Muscle of leg (tissue), 16 donors: ENCODE measurements at places on chromosomes 6 and 20. TPM values are rescaled to one million over a fixed set of nuclear protein-coding genes. Genes with fewer than 3 reads are reported as not detected.

DNA sequence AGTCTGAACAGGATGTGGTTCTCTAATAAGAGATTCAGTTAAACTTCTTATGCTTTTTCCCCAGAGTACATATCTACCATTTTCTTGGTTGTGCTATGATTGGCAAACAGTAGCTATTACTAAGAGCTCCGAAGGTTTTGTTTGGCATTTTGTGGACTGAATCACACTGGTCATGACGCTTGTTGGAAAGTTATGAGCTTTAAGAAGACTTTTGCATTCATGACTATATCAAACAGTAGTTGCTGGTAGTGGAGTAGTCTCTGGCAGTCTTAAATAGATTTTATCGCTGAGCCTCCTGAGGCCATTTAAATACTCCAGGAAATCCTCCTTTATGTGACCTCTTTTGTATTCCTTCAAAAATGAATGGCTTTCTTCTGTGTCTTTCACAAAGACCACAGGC lies 40.8 kb downstream of the CCDC170 start:
- no peaks in the 10 kb centered on the region for H3K36me3 ChIP-seq
- no peak overlapping the region for H3K4me3 ChIP-seq
- H3K27ac ChIP-seq: no peak overlapping the region

DNA sequence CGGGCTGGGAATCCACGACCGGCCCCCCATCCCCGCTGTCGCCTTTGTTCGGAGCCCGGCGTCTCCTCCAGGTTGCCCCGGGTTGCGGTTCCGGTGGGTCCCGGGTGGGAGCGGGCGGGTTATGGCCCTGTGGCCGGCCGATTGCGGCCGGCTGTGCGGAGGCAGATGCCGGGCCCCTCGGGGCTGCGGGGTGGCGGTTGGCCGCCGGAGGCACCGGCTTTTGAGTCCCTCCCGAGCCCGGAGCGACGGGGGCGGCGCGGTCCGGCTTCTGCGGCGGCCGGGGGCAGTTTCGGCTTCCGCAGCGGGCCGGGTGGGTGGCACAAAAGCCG lies 431 bp downstream of the LOC128125822 start:
- DNase-seq: peak; percentile 39
- peaks cover 7% of the 10 kb centered on the region for H3K4me1 ChIP-seq
- H3K4me3 ChIP-seq: peak overlapping the region; percentile 87
- peak overlapping the region; percentile 98 for H3K27ac ChIP-seq
- peaks cover 3% of the 10 kb centered on the region for H3K36me3 ChIP-seq

DNA sequence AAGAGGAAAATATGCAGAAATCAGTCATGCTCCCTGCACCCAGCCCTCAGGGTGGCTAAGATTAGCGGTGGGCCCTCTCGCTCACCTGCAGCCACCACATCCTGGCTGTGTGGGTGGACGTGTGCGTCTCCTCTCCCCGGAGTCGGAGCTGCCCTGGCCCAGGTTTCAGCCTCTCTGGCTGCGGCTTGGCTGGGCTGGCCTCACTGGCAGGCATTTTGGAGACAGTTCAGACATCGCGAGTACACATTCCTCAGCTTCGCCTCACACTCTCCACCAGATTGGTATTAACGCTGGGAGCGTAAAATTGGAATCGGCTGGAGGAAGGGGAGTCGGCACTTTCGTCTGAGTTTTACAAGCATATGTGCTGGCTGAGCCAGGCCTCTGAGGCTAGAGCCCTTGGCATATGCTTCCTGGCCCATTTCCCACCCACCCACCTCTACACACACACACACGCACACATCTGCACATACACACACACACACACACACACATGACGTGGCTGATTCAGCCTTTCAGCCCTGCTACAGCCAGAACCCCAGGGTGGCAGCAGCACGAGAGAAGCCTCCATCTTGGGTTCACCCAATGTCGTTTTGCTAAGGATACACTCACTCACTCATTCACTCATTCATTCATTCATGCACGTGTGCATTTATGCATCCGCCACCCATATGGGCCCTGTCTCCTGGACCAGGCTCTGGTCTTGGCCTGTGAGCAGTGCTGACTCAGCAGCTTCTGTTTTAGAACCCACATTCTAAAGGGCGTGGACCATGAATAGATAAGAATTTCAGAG lies 42.9 kb downstream of the BCAS4 start:
- no peak overlapping the region for H3K4me3 ChIP-seq
- H3K36me3 ChIP-seq: peaks cover under 1% of the 10 kb centered on the region
- no peaks in the 10 kb centered on the region for H3K27me3 ChIP-seq
- H3K27ac ChIP-seq: peak overlapping the region; percentile 10
- H3K4me1 ChIP-seq: peaks cover 12% of the 10 kb centered on the region

GRCh38 chr6:168819546-168819945 lies 378.6 kb downstream of the SMOC2 start:
- DNase-seq: no peak
- no peak overlapping the region for H3K27ac ChIP-seq

The FERMT1 gene
- 0.58 TPM for total RNA-seq

GRCh38 chr6:106692112-106692818 lies 62.9 kb downstream of the QRSL1 start:
- DNase-seq: peak; percentile 62
- H3K36me3 ChIP-seq: no peaks in the 10 kb centered on the region
- H3K4me1 ChIP-seq: peaks cover 21% of the 10 kb centered on the region
- no peak overlapping the region for H3K27ac ChIP-seq
- no peaks in the 10 kb centered on the region for H3K27me3 ChIP-seq
- H3K4me3 ChIP-seq: no peak overlapping the region

The BMP7 gene
- total RNA-seq: 3.8 TPM

DNA sequence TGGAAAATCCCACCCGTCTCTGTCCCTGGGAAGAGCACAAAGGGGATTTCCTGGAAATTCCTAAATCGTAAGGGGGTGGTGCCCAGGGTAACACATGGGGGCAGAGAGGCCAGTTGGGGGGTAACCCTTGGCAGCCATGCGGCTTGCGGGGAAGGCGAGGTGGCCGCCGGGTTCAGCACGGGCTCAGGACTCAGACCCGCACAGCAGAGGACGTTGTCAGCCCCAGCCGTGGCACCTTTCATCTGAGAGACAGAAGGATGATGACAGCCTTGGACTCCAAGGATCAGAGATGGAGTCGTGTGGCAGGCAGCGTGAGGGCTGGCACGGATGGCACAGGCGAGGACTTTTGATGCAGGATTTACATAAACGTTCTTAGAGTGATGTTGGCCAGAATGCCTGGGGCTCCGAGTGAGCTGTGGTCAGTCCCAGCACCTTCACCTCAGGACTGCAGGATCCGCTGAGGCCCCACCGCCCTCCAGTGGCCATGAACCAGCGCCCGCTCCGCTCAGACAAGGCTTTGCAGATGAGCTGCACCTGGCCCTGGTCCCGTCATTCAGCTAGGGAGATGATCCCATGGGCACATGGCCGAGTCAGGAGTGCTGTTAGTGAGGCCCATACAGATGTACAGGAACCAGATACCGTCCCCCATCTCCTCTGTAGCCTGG lies 190.3 kb downstream of the TAF4 start:
- H3K27ac ChIP-seq: no peak overlapping the region
- H3K4me3 ChIP-seq: no peak overlapping the region
- no peak for DNase-seq
- no peaks in the 10 kb centered on the region for H3K36me3 ChIP-seq
- peaks cover 7% of the 10 kb centered on the region for H3K27me3 ChIP-seq

DNA sequence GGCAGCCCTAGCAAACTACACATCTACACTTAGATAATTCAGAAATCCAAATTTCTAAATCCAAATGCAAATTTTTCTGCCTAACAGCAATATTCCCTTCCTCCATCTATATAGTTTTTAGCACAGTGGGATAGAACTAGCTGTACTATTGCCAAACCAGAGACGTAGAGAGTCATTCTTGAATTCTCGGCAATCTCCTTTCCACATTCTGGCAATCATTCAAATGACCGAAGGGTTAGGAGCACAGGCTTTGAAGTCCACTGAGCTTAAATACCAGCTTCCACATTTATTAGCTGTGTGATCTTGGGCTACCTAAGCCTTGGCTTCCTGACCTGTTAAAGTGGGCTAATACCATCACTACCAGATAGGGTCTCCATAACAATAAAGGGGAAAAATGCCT lies 3.1 kb upstream of the RPS12 start:
- H3K27ac ChIP-seq: no peak overlapping the region
- H3K36me3 ChIP-seq: peaks cover 5% of the 10 kb centered on the region
- peaks cover 8% of the 10 kb centered on the region for H3K4me1 ChIP-seq
- no peaks in the 10 kb centered on the region for H3K27me3 ChIP-seq

DNA sequence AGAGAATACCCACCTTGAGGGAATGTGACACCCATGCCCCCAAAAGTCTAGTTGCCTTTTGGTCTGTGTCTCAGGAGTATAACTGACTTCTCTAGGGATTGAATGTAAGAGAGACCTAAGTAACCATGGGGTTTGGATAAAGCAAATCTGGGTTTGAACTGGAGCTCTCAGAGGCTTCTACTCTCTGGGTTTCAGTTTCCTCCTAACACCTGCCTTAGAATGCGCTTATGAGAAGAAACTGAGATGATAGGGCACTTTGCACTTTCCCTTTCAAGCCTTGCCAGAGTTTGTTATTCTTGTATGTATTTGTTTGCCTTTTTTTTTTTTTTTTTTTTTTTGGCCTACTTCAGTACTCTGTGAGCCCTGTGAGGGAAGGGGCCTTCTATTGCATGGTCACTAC lies 19.4 kb downstream of the SDHAF4 start:
- H3K27me3 ChIP-seq: no peaks in the 10 kb centered on the region
- no peak overlapping the region for H3K4me3 ChIP-seq
- H3K27ac ChIP-seq: no peak overlapping the region
- H3K36me3 ChIP-seq: peaks cover 35% of the 10 kb centered on the region

DNA sequence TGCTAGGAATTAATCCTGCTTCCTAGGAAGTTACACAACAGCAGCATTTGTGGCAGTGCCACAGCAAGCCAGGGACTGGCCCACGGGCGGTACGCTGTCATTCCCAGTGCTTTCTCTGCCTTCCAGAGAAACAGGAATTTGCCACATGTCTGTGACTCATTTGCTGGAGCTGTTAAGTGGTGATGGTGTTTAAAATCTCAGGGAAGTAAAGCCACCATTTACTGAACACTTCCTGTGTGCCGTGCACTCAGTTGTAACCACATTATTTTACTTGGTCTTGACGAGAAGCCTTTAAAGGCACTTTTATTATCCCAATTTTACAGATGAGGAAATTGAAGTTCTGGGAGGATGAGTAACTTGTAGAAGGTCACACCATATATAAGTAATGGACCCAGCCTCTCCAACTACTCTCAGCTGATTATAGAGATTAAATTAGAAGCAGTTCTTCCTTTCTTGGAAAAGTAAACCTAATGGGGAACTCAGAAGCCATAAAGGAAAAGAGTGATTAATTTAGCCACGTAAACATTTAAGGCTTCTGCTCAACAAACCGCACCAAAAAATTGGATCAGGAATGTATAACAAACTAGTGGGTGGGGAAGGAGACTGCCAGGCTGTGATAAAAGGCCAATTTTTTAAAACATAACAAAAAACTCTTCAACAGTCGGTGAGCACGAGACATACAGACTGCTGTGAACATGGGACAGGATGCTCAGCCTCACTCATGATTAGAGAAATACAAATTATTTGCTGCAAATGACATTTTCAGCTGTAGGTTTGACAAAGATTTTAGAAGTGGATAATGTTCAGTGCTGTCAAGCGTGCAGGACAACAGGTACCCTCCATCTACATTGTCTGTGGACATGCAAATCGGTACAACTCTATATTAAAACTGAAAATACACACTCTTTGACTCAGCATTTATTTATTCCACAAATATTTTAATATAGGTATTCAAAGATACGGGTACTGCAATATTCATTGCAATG lies 311.2 kb downstream of the NRN1 start:
- H3K4me3 ChIP-seq: no peak overlapping the region
- H3K4me1 ChIP-seq: no peaks in the 10 kb centered on the region
- DNase-seq: no peak

DNA sequence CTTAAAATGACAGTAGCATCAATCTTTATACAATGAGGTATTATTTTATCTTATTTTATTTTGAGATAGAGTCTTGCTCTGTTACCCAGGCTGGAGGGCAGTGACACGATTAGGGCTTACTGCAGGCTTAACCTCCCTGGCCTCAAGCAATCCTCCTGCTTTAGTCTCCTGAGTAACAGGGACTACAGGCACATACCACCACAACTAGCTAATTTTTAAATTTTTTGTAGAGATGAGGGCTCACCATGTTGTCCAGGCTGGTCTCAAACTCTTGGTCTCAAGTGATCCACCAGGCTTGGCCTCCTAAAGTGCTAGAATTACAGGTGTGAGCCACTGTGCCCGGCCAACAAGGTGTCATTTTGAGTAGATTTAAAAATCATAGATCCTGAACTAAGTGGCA lies 125.9 kb downstream of the PDSS2 start:
- no peaks in the 10 kb centered on the region for H3K4me1 ChIP-seq
- no peak for DNase-seq
- H3K27ac ChIP-seq: no peak overlapping the region

DNA sequence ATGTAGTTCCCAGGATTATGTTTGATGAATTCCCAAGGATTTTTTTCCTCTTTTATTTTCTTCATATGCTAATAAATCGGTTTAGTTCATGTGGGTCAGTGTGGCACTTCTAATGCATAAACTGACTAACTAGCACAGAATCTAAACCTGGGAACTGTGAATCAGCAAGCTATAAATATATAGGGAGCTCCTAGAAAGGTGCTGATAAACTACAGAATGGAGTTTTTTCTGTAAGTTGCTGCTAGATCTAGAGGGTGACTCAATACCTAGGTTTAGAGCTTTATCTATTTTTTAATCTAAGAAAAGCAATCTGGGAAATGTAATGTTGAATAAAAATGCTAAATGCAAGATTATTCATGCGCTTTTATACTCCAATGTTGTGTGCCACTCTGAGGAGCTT lies 118.8 kb upstream of the PTCHD4 start:
- no peak overlapping the region for H3K27ac ChIP-seq
- no peaks in the 10 kb centered on the region for H3K4me1 ChIP-seq
- H3K27me3 ChIP-seq: no peaks in the 10 kb centered on the region

DNA sequence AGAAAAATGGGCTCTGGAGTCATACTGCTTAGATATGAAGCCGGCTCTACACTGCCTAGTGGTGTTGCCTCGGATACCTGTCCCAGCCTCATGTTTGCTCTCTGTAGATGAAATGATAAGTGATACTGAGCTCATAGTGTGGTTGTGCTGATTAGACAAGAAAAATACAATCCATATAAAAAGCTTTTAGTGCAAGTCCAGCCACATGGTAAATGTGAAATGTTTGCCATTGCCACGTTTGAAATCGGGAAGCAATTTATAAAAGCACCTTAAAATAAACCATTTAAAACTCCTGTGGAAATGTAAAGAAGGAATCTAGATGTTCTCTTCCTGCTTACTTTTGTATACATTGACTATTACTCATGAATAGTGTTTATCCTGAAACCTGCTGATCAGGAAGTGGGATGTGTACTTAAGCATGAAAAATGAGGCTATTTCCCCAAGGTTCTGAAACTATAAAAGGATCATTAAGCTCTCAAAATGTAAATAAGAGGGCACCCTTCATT lies 13.1 kb upstream of the PBOV1 start:
- H3K4me1 ChIP-seq: no peaks in the 10 kb centered on the region
- no peaks in the 10 kb centered on the region for H3K27me3 ChIP-seq
- H3K27ac ChIP-seq: no peak overlapping the region

The CCN2 gene
- 16.0 TPM for total RNA-seq

The PDYN gene
- not detected for total RNA-seq

The DEFB125 gene
- not detected for total RNA-seq
